Stimulated activated CD4-positive, alpha-beta T cell treated with anti-CD3 and anti-CD28 coated beads, Interleukin-15, amount 100 ng/mL, for 1 hour (primary cell): ENCODE measurements at places on chromosomes 16 and 17.

DNA sequence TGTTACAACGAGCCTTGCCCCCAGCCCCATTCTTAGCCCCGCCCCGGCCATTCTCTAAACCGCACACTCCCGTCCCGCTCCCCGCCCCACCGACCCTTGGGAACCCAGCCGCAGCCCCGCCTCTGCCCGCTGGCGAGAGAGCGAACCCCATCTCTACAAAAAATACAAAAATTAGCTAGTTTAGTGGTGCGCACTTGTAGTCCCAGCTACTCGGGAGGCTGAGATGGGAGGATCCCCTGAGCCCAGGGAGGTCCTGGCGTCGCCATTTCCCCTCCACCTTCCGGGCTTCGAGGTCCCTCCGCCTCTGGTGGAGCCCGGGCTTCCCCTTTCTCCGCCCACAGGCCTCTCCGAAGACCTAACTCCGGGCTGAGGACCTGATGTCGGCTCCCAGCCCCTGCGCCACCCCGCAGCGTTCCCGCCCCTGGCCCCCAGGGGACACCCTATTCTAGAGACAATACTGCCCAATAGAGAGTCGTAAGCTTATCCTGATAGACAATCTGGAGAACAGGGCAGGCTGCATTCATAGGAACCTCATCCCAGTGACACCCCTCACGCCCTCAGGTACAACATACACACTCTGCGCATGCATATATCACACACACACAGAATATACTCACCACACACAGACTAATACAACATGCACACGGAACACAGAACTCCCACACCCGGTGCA lies 480 bp upstream of the PROCA1 start:
- DNase-seq = peak; percentile 37

- no peak for DNase-seq
Observed at GRCh38 chr16:88316941-88317612, 65.7 kb upstream of the ZNF469 start.

DNA sequence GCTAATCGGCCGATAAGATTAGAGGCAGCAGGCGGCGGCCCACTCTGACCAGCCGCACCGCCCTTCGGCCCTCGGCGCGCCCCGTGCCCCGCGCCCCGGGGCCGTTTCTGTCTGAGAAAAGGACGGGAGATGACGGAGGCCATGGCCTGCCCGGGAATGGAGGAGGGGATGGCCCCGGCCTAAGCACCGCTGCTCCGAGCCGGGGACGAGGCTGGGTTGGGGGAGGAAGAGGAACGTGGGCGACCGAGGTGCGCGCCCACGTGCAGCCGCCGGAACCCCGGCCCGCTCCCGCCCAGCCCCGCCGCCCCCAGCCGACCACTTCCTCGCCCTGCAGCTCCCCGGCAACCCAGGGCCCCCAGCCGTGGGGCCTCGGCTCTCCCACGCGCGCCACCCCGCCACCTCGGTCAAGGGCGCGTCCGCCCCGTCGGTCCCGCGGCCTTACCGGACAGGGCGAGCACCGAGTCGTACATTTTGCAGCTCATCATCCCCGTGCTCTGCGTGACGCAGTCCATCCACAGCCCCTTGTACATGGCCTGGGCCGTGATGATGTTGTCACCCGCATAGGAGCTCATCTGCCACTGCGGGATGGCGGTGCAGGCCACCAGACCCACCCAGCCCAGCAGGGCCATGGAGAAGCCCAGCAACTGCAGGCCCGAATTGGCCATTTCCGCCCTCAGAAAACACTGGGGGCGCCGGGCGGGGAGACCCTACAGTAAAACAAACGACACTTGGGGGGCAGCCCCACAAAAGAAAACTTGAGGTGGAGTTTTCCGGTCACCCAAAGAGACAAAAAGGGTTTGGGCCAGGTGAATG lies 693 bp downstream of the CLDN7 start:
- DNase-seq = no peak

GRCh38 chr16:77652399-77652798 lies 69.9 kb upstream of the NUDT7 start:
- DNase-seq = no peak

DNA sequence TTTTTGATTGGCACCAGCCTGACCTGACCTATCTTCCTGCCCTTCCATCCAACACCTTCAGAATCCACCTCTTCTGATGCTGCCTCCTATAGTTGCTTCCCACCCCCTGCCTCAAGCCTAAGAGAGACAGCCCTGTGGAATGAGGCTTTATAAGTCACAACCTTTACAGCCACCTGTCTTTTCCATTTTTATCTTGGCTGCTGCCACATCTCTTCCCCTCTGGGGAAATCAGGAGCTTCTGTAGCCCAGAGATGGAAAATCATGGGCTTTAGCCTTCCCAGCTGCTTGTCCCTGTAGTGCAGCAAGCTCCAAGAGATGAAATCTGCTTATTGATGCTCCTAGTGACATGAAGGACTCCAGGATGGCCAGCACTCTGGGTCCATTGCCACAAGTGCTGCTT lies 18.7 kb downstream of the PHAF1 start:
- DNase-seq = no peak

DNA sequence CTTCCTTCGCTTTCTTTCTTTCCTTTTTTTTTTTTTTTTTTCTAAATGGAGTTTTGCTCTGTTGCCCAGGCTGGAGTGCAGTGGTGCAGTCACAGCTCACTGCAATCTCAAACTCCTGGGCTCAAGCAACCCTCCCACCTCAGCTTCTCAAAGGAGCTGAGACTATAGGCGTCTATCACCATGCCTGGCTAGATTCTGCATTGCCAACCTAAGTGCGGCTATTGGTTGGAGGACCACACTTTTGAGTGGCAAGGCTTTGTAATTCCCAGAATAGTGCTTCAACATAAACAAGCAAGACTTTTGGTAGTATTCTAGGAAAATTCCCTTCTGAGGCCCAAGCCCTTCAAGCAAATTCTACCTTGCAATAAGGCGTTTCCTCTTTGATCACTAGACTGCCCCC lies 107.8 kb downstream of the YPEL2 start:
- DNase-seq = no peak

GRCh38 chr17:39626171-39627046 lies at the start of gene PPP1R1B:
Gene PPP1R1B, plus strand, starts transcription at chr17:39626952. Its CDS starts 441 bp downstream, at chr17:39627393.
- DNase-seq = no peak

GRCh38 chr17:82602487-82602886 lies 45.8 kb downstream of the WDR45B start:
- DNase-seq = no peak

GRCh38 chr17:57560319-57560705 lies 184.8 kb downstream of the CCDC182 start:
- no peak for DNase-seq

- DNase-seq = no peak
Observed at GRCh38 chr16:25030420-25031131, 15.4 kb upstream of the ARHGAP17 start.

- no peak for DNase-seq
Observed at GRCh38 chr16:87487361-87487924, 5.4 kb downstream of the ZCCHC14 start.

GRCh38 chr16:52906281-52906680 lies 146.4 kb downstream of the CHD9NB start:
- no peak for DNase-seq

- no peak for DNase-seq
Observed at GRCh38 chr16:27852116-27852515, 211.4 kb downstream of the GSG1L start.

GRCh38 chr17:39196808-39197291 lies 619 bp downstream of the CACNB1 start:
- no peak for DNase-seq

DNA sequence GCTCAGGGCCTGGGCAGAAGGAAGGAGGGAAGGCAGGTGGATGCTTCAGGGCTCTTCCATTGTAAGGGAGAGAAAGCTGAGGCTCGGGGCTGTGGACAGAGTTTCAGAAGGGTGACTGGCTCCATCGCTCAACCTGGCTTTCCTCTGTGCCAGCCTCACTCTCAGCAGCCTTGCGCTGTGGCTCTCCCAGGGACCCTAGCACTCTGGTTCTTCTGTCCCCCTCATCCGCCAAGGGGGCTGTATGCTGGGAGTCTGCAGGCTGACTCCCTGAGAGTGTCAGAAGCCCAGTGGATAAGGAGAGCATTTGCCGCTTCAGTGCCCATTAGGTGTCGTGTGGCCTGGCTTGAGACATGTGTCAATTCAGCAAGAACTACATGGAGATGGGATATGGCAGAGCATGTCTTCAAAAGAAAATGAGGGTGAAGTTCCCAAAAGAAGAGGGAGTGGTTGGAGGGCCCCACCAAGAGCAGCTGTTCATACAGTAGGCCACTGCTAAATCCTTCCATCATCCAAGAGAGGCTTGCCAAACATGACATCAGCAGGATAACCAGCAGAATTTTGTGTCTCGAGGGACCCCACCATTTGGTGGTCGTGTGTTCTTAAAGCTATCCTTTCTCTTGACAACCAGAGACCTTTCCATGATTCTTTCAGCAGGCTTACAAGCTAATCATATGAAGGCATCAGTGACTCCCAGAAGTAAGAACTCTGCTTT lies 148.2 kb downstream of the IRX5 start:
- no peak for DNase-seq

DNA sequence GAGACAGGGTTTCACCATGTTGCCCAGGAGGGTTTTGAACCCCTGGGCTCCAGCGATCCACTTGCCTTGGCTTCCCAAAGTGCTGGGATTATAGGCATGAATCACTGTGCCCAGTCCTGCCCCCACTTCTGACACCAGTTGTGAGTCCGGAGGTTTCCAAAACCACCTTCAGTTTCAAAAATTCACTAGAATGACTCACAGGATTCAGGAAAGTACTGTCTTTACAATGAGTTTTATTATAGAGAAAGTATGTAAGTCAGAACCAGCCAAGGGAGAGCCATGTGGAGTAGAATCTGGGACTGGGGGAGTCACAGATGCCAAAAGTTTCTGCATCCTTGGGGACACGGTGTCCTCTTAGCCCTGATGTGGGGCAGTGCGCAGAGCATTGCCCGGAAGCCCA lies 55.1 kb downstream of the PLD6 start:
- DNase-seq = no peak

DNA sequence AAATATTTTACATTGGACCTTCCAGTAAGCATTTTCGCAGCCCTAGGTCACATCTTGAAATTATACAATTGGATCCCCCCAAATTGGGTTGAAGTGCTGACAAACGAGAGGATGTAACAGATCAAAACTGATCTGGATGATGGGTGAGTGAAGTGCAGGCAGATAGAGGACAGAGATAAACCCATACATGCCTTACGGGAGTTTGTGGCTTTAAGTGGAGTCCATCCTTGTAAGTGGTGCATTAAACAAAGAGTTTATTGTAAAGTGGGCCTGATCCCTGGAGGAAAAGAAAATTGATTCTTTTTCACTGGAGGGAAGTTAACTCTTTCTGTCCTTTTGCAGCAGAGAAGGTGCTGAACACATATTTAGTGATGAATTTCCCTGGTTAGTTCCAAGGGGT lies 39.0 kb upstream of the KCNJ2 start:
- DNase-seq = no peak

GRCh38 chr16:67873435-67874370 lies 851 bp downstream of the EDC4 start:
- no peak for DNase-seq

DNA sequence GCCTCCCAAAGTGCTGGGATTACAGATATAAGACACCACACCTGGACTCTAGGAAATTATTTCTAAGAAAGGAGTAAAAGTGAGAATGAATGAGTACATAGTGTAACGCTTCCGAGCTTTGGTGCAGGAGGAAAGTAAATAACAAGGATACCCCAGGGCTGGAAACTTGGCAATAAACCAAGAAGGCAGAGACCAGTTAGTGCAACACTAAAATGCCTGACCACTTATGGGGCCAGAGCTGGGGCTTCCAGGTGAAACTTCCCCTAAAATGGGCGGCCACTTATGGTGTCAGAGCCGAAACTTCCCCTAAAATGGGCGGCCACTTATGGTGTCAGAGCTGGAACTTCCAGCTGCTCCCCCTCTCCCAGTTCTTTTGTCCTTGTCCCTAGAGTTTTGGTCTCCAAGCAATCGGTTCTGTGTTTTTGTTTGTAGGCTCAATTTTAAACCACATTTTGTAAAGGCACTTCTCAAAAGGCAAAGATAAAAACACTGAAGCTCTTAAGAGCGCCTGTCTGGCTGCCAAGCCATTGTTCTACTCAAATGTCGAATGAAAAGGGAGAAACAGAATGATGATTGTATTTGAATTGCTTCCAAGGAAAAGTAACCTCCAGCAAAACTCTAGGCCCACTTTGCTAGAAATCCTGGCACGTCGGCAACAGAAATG lies 63.9 kb downstream of the NXN start:
- DNase-seq = no peak

DNA sequence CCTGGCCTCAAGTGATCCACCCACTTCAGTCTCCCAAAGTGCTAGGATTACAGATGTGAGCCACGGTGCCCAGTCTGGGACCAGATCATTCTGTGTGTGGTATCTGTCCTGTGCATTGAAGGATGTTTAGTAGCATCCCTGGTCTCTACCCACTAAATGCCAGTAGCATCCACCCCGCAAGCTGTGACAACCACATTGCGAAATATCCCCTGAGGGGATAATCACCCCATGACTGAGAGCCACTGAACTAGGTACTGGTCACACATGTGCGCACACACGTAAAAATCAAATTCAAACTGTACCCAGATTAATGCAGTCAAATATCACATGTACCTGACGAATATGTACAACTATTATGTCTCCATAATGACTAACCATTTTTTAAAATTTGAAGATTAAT lies 35.8 kb downstream of the TEKT5 start:
- no peak for DNase-seq

DNA sequence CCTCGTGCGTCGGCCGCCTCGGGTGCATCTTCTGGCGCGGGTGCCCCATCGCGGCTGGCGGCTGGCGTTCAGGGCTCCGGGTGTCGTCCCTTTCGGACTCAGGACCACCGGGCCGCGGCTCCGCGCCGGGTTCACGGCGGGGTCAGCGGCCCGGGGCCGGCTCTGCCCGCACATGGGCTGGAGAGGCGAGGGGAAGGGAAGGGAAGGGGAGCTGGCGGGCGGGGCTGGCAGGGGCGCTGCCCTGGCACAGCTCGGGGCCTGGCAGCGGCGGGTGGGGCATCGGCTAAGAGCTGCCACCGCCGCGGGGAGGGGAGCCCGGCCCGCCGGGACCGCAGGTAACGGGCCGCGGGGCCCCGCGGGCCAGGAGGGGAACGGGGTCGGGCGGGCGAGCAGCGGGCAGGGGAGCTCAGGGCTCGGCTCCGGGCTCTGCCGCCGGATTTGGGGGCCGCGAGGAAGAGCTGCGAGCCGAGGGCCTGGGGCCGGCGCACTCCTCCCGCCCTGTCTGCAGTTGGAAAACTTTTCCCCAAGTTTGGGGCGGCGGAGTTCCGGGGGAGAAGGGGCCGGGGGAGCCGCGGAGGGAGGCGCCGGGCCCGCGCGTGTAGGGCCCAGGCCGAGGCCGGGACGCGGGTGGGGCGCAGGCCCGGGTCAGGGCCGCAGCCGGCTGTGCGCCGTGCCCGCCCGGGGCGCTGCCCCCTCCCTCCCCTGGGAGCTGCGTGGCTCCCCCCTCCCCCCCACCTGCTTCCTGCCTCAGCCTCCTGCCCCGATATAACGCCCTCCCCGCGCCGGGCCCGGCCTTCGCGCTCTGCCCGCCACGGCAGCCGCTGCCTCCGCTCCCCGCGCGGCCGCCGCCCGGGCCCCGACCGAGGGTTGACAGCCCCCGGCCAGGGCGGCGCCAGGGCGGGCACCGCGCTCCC lies 646 bp downstream of the HIC1 start:
- DNase-seq = no peak

GRCh38 chr16:19882646-19883045 lies 2.0 kb downstream of the GPRC5B start:
- DNase-seq = no peak

GRCh38 chr16:89572073-89572484 lies 3.5 kb upstream of the CPNE7 start:
- no peak for DNase-seq
